ENCODE measurements at places on chromosomes 11 and 22.

GRCh38 chr11:99281331-99281730 lies 260.6 kb downstream of the CNTN5 start:
- DNase-seq: no peak

- DNase-seq: no peak
Observed at GRCh38 chr11:97557399-97557798, 1167.6 kb downstream of the JRKL start.

DNA sequence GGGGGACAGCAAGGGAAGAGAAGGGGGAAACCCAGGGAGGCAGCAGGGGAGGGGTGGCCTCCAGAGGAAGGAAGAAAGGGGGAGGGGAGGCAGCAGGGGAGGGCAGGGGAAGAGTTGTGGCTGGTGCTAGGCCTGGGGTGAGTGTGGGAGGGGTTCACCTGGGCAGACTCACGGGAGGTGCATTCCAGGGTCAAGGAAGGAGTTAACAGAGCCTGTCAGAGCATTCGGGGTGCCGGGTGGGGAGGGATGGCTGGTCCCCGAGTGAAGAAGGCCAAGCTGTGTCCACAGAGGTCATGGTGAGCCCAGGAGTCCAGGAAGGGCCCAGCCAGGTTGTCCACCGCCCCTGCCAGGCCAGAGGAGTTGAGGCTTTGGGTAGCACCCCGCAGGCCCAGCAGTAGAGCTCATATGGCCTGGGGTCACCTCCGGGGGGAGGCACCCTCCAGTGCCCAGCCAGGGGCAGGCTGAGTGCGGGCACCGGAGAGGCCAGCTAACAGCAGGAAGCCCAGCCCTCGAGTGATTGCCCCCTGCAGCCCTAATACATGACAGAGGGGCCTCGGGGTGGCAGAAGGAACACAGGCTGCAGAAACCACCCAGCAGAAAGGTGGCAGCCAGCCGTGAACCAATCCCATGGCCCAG lies 31.1 kb upstream of the PPARA start:
- DNase-seq: no peak

GRCh38 chr22:28075358-28075981 lies 156.4 kb upstream of the PITPNB start:
- DNase-seq: peak; percentile 26

DNA sequence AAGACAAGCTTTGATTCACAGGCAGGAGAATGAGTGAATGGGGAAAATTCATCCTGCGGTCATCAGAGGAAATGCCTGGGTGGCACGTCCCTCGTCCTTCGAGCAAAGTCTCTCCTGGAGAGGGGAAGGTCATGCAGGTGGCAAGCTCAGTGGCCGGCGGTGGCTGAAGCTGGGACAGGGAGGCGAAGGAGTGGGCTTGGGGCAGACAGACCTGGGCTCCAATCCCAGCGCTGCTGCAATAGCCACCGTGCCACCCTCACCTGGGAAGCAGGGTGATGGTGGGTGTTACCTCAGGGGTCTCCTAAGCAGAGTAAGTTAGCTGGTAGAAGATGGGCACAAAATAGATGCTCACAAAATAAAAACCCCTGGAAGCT lies 22.4 kb upstream of the CACNG2 start:
- no peak for DNase-seq

GRCh38 chr11:100575860-100576717 lies 111.0 kb upstream of the ARHGAP42 start:
- no peak for DNase-seq

- DNase-seq: no peak
Observed at GRCh38 chr22:20380486-20380885, 13.5 kb upstream of the ZNF74 start.

GRCh38 chr11:126410649-126411048 lies 55.2 kb downstream of the ST3GAL4 start:
- no peak for DNase-seq

DNA sequence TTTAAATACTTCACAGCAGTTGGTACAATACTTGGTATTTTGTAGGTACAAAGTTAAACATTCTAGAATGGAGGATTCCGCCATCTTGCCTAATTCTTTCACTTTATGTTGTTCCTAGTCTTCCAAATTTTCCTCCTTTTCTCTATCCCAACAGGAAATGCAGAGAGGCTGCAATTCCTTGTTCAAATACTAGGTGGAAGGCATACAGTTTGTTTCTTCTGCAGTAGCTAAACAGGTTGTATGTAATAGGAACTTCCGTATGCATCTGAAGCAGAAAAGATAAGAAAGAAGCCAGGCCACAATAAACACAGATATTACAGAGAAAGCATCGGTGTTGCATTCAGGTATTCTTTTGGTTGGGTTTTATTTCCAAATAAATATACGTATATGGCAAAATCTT lies 186.4 kb upstream of the MTMR2 start:
- no peak for DNase-seq

DNA sequence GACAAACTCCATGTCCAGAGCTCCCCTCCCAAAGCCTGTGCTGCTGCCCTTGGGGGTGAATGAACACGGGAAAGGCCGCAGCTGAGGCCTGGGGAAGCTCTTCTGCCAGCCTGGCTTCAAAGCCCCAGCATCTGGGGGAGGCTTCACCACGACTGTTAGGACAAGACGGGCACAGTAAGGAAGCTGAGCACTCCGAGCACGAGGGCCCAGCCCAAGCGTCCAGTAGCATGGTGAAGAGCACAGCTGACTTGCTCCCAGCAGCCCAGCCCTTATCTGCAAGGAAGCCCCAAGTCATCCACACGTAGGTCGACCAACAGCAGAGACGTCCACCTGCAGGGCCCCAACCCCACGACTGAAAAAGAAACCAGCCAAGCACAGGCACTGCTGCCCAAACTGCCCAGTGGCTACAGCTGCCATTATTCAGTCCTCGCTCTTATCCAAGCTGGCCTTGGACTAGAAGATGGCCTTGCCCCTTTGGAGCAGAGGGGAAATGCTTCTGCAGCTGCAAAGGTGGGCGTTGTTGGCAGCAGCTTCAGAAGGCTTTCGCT lies 62.5 kb downstream of the SHANK2 start:
- no peak for DNase-seq

DNA sequence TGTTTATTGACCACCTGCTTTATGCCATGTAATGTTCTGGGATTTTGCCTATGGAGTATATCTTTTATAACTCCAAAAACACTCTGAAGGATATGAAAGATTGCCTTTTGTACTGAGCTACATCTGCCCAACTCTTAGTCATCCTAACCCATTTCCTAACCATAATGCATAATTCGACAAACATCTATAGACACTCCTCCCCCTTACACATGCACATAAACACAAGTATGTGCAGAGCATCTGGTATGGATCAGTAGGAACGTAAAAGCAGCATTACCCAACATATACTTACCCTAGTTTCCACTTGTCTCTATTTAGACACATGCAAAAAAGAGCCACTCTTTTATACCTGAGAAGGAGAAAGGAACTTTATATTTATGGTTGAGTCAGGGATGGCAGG lies 272.8 kb downstream of the FAM76B start:
- DNase-seq: no peak

DNA sequence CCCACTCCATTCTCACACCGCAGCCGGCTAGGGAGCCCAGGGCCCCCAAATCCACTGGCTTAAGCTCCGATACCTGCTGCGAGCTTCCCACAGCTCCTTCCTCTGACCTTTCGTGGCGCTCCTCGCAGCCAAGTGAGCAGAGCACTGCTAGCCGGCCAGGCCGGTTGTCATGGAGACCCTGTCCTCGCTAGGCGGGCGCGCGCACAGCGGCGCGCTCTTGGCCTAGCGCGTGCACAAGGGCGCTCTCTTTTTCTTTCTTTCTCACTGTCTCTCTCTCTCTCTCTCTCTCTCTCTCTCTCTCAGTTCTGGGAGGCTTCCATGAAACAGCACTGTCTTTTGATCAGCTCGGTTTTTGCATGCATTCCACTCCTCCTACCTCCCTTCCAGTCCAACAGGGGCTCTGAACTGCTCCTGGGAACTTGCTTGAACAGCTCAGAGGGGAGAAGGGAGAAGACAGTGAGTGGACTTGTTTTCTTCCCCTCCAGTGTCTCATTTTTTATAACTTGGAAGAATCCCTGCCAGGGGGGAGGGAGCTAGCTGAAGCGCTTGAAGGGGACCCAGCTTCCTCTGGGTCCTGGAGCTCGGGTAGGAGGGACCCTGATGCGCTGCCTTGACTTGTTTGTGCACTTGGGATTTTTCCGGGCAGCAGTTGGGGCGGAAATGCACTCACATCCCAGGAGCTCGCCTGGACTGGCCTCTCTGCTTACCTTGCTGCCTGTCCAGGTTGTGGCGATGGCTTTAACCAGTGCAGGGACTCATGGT lies 100.3 kb upstream of the AKIP1 start:
- no peak for DNase-seq

DNA sequence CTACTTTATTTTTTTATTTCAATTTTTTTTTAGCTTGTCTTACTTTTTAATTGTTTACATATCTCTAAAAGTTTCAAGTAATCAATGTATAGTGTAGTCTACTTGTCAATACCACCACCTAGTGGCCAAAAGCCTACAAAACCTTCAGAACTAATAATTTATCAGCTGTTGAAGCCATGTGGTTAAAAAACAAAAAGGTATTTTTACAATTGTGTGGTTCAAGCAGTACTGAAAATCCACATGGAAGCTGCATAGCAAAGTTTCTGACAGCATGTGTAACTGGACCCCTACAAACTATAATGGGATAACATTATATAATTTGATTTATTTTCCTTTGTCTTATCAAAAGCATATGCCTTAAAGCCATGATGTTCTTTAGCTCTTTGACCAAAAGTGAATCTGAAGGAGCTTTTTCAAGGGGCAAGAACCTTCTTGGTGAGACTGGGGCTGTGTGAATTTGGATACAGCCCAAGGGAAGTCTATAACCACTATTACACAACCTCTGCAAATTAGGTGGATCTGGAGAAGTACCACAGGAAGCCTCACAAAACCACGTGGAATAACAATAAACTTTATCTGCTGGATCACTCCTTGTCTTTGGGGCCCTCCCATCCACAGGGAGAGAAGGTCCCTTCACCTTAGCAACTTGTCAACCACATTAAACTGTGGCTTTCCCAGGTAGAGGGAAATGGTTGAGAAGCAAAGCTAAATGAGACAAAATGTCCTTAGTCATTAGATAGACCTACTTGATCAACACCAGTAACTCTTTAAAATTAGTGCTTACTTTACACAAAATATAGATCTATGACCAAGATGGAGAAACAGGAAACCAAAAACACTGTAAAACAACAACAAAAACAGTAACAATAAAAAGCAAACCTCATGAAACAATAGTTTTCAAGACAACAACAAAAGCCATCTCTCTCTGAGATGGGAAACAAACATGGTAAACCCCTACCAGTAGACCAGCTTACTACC lies 9.9 kb downstream of the NARS2 start:
- no peak for DNase-seq

DNA sequence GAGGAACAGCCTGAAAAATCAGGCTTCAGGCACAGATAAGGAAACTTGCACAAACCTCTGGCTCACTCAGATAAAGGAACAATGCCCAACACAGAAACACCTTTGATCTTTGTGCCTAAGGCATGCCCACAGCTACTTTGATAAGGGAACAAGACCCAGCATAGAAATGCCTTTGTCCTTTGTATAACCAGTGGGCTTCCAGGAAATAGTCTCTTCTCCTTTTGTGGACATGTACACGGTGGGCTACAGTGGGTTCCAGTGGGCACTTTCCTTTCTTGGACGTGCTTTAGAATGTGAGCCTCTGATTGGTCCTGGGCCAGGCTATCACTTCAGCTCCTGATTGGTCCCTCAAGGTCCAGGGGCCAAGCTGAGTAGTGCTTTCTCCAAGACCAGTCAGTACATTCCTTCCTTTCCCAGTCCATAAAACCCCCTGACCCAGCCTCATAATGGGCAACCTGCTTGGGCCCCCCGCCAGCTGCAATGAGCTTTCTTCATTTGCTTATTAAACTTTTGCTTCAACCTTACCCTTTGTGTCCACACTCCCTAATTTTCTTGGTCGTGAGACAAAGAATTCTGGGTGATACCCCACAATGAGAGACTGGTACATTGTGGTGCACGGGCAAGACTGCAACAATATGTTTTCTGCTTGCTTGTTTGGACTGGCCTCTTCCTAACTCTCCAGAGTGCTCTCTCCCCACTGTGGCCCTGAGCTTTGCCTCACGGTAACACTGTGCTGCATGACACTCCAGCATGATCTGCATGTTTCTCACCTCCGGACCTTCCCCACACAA lies 1.7 kb upstream of the CABIN1 start:
- DNase-seq: no peak

GRCh38 chr11:120306519-120307242 lies 18.4 kb upstream of the TLCD5 start:
- DNase-seq: no peak

DNA sequence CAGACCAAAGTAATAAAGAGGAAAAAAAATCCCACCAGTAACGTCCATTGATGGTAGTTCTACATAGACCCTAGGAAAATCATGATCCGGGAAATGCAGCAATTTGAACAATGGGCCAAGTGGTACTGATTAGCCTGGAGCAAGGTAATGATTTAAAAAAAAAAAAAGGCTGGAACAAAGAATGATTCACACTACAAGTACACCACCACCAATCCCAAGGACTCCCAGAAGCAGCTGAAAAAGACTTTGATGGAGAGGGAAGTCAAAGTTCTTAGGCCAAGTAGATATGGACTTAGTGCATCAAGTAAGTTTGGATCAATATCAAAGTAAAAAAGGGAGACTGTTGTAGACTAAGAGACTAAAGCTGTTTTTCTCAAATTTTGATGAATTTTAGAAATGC lies 11.8 kb downstream of the KCTD14 start:
- DNase-seq: no peak

DNA sequence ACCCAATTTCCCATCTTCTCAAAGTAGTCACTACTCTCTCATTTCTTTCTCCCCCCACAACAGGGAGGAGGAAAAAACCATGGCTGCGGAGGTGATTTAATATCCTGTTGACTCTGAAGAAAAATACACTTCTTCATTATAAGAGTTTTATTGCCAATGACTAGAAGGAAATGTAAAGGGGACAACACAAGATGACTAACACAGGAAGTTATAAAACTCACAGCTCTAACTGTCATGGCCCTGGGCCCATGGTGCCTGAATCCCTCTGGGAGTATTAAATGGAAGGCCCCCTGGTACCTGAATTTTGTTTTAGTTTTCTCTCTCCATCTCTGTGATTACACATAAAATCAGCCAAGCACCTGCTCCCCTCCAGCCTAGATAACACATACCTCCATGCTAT lies 352.8 kb upstream of the FAT3 start:
- no peak for DNase-seq

GRCh38 chr11:101566626-101567025 lies 17.2 kb downstream of the TRPC6 start:
- no peak for DNase-seq

DNA sequence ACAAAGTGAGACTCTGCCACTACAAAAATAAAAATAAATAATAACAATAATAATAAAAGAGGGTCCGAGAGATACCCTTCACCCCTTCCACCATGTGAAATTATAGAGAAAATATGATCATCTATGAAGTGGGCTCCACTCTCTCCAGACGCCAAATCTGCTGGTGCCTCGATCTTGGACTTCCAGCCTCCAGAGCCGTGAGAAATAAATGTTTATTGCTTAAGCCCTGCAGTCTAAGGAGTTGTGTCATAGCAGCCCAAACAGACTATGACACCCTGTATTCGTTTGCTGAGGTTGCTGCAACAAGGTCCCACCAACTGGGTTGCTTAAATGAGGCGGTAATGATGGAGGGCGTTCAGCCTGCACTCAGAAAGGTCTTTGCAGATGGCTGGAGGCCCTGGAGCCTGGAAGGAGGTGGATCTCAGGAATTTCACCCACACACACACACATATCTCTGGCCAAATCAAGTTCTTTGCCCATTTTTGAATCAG lies 7.6 kb upstream of the SEPTIN5 start:
- no peak for DNase-seq
